ENCODE measurements at places on chromosomes 16 and 17.

- DNase-seq = no peak
Observed at GRCh38 chr17:48998587-48999440, 1.6 kb downstream of the IGF2BP1 start.

GRCh38 chr16:73177729-73178295, 129.9 kb upstream of the ZFHX3 start:
- DNase-seq = no peak

DNA sequence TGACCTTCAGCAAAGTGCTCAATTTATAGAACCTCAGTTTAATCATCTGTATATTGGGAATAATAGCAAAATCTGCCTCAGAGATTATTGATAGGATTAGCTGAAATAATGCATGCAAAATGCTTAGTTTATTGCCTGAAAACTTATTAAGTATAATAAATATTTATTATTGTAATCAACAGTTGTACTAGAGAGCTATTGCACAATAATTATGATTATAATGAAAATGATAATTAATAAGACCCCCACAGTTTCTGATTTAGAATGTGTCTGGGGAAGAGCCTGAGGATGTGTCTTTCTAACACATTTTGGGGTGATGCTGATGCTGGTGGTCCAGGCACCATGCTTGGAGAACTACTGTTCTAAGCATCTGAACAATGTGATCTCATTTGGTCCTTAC, 419.6 kb downstream of the NPIPA7 start:
- no peak for DNase-seq

DNA sequence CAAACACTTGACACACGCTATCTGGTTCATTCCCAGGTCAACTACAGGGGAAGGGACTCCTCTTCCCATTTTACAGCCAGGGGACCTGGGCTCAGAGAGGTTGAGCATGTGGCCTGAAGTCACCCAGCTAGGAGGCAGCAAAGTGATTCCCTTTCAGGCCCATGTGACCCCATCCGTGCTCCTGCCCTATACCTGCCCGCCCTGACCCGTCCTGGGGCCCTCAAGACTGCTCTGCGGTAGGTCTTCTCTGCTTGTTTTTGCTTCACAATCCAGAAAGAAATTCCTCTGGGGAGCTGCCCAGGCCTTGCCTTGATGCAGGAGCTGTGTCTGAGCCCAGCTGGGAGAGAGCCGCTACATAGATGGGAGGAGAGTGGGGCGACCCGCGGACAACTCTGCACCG, 161.4 kb downstream of the SDK2 start:
- no peak for DNase-seq
